OCI-LY7 (cell line): ENCODE measurements at places on chromosomes 2 and 18.

GRCh38 chr18:3624935-3625741 lies 175.2 kb downstream of the TGIF1 start:
- DNase-seq = no peak

DNA sequence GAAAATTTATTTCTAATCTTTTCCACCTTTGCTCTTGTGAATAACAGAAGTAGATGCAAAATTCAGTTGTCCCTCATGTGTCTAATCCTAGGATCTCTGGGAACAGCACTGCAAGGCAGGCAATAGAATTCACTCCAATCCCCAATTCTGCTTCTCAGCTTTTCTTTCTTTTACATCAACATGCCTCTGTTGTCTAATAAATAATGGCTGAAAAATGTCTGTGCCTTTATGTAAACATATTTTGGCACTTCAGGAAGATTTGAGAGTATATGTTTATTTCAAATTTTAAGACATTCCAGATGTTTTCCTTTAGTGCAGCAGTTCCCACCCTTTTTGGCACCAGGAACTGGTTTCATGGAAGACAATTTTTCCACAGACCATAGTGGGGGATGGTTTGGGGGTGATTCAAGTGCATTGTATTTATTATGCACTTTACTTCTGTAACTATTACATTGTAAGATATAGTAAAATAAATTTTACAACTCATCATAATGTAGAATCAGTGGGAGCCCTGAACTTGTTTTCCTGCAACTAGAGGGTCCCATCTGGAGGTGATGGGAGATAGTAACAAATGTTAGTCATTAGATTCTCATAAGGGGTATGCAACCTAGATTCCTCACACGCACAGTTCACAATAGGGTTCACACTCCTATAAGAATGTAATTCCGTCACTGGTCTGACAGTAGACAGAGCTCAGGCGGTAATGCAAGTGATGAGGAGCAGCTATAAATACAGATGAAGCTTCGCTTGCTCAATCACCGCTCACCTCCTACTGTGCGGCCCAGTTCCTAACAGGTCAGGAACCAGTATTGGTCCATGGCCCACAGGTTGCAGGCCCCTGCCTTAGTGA lies 590.3 kb upstream of the CNTNAP5 start:
- DNase-seq = no peak

GRCh38 chr2:205364261-205364660 lies 318.0 kb upstream of the NRP2 start:
- no peak for DNase-seq

DNA sequence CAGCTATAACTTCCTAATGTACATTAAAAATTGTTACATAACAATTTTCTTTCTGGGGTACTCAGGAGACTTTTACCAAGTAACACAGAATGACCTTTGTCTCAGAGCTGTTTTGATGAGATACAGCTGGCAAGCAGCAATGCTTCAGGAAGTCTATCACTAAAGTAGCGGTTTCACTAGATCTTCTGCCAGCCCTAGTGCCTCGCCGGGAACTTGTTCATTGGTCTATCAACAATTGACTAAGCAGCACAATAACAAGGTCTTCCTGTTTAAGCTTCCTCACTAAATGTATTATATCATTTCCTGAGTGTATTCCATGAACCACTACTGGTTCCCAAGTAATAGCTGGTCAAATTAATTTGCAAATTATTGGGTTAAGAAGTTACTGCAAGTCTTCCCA lies 69.2 kb downstream of the TRIP12 start:
- no peak for DNase-seq

DNA sequence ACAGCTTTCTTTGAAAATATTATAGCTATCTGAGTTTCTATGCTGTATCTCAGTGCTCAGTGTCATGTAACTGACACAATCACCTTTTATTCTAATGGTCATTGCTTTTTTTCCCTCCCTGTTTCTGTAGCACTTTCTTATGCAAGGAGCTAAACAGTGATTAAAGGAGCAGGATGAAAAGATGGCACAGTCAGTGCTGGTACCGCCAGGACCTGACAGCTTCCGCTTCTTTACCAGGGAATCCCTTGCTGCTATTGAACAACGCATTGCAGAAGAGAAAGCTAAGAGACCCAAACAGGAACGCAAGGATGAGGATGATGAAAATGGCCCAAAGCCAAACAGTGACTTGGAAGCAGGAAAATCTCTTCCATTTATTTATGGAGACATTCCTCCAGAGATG lies 56.4 kb downstream of the SCN2A start:
- no peak for DNase-seq

- DNase-seq = no peak
These were observed 5.1 kb downstream of the PKDCC start for GRCh38 chr2:42052702-42053481.

- DNase-seq = no peak
These were observed 121.2 kb downstream of the LYPD6 start for GRCh38 chr2:149451417-149452165.

DNA sequence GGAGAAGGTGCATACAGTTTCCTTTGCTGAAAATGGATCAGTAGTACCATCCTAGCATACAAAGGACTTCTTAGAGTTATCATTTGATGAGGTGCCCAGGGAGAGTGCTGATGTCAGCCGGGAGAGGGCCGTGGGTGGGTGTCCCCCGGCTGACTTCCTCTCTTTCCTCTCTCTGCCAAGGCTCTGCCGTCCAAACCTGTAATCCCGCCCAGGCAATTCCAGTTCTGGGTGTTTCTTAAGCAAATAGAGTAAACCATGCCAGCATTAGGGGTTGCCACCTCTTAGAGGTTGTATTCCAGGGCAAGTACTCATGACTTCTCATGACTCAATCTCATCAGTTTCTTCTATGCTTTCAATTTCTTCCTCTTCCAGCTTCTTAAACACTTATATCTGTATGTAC lies 117.2 kb downstream of the GATA6 start:
- DNase-seq = no peak

- no peak for DNase-seq
These were observed 894.2 kb downstream of the CNTNAP5 start for GRCh38 chr2:124919296-124919695.

DNA sequence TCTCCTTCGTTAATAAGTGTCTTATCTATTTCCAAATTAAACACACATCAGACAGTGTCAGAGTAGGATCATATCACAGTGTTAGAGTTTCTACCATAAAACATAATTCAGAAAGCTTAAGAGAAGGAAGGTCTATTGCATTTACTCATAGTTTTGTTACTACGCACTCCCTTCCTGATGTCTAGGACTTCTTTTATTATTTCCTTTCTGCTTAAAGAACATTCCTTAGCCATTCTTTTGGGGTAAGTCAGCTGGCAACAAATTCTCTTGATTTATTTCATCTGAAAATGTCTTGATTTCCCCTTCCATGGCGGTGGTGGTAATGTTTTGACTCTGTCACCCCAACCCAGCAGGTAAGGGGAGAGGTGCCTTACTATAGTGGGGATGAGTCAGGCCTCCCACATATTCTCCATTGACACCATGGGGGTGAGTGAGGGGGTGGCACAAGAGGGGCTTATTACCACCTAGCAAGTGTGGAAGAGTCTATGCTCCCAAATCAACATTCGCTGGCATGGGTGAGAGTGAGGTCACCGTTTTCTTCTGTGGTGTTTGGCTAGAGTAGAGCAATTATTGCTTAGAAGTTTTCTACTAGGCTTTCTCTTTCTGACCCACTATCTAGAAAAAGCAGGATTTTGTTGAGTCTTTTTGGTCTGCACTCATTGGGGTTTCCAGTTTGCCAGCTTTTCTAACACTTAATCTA lies 29.9 kb downstream of the ABCB11 start:
- DNase-seq = no peak

DNA sequence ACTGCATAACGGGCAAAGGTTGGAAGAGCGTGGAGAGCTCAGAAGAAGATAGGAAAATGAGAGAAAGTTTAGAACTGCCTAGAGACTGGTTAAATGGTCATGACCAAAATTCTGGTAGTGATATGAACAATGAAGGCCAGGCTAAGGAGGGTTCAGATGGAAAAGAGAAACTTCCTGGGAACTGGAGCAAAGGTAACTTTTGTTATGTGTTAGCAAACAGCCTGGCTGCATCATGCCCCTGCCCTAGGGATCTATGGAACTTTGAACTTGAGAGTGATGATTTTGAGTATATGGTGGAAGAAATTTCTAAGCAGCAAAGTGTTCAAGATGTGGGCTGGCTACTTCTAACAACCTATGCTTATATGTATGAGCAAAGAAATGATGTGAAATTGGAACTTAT lies 44.4 kb upstream of the SPATS2L start:
- no peak for DNase-seq

DNA sequence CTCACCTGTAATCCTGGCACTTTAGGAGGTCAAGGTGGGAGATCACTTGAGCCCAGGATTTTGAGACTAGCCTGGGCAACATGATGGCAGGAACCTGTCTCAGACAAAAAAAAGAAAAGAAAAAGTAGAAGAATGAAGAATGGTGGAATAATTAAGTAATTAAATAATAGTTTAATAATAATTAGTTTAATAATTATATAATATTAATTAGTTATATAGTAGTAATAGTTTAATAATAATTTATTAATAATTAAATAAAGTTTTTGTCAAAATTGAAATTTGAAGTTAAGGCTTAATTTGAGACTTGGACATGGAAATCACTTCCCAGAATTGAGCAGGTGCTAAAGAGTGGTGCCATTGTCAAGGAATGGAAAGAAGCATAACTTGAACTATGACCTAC lies 52.2 kb upstream of the ABCA12 start:
- DNase-seq = no peak

- DNase-seq = no peak
These were observed 1112.5 kb downstream of the CBLN2 start for GRCh38 chr18:71431689-71432088.

DNA sequence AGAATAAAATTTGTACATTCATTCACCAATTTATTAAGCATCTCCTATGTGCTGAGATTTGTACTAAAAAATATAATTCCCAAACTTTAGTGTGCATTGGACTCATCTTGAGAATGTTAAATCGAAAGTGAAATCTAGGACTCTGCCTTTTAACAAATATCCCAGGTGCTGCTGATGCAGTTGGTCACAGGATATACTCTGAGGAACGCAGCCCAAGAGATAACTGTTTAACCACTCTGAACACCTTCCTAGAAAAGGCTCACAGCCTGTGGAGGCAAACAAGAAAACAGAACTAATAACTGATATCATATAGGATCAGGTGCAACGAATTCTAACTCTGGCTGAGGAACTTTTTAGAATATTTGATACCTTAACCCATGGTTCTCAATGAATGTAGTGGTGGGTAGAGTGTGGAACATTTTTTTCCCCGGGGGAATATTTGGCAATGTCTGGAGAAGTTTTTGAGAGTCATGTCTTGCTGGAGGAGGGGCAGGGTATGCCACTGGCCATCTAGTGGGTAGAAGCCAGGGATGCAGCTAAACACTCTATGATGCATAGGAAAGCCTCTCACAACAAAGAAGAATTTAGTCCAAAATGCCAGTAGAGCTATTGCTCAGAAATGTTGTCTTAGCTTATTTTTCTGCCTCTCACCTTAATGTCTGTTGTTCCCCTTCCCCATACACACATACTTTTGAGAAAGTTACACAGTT lies 96.5 kb downstream of the EHBP1 start:
- peak; percentile 3 for DNase-seq

GRCh38 chr2:218517434-218518206 lies 50.5 kb downstream of the USP37 start:
- no peak for DNase-seq

DNA sequence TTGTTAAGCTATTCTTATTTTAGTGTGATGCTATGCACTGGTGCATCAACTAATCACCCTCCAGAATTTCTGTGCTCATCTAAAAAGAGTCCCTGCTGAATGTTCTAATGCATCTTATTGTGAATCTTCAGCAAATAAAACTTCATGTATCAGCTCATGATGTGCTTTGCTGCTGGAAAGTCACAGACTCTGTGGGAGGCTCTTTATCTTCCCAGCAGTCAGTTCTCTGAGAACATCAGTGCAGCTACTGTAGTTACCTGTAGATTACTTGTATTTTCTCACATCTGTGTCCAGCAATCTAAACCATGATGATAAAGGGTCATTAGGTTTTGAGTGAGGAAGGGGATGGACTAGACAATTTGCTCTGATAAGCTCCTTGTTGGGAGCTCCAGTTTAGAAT lies 141.6 kb upstream of the SP3 start:
- DNase-seq = no peak

- DNase-seq = no peak
These were observed 56.0 kb downstream of the METTL4 start for GRCh38 chr18:2515171-2515787.

- no peak for DNase-seq
These were observed 162.5 kb downstream of the RAD51AP2 start for GRCh38 chr2:17355608-17356329.

- no peak for DNase-seq
These were observed 64.2 kb upstream of the CDCA7 start for GRCh38 chr2:173290518-173290917.

DNA sequence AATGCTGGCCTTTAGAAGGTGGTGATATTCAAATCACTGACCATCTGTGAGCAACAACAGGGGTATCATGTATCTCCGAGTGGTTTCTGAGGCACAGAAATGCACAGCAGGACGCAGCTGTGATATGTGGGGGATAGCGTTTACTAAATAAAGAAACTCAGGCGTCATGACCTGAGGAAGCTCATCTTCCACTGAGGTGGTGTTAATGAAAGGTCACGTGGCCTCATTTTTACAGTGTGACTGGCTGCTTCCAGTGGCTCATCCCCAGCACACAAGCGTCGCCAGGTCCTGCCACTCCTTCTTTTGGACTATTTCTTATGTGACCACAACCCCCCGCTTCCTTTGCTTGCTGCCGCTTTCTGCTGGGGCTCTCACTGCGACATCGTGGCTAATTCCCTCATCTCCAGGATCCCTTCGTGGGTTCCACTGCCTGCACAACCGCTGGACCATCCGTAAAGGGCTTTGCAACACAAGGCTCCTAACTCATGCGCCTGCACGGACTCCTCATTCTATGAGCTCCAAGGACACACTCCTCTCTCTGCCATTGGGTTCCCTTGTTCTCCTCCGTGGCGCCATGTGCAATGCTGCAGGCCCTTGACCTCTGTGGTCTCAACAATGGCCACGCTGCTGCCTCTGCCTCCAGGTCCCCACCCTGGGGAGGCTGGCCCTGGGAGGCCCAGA lies 109.3 kb downstream of the MBP start:
- no peak for DNase-seq

- DNase-seq = no peak
These were observed 282.1 kb upstream of the EPAS1 start for GRCh38 chr2:46014911-46015654.

GRCh38 chr2:105398336-105399206 lies at the start of gene FHL2:
Gene FHL2 (minus strand): TSS chr2:105399051. CDS start chr2:105386516, 12,535 bp downstream.
- no peak for DNase-seq

GRCh38 chr2:110978756-110979470 lies 141.8 kb upstream of the BCL2L11 start:
- DNase-seq = no peak

DNA sequence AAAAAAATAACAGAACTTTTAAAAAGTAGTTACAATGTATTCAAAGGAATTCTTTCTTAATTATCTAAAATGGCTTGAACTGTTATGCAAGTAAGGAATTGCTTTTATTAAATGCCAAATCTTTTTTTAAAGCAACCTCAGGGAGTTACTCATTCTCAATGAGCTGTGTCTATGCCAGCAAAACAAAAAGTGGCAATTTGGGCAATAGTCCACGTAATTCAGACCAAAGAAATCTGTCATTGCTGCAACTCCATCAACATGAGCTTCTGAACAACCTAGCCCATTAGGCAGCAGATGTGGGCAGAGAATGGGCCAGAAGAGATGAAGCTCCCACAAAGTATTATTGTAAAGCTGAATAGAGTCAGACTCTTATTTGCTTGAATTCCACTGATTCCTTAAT lies 118.4 kb downstream of the ALK start:
- no peak for DNase-seq
